ENCODE measurements at places on chromosomes 3 and 15.

DNA sequence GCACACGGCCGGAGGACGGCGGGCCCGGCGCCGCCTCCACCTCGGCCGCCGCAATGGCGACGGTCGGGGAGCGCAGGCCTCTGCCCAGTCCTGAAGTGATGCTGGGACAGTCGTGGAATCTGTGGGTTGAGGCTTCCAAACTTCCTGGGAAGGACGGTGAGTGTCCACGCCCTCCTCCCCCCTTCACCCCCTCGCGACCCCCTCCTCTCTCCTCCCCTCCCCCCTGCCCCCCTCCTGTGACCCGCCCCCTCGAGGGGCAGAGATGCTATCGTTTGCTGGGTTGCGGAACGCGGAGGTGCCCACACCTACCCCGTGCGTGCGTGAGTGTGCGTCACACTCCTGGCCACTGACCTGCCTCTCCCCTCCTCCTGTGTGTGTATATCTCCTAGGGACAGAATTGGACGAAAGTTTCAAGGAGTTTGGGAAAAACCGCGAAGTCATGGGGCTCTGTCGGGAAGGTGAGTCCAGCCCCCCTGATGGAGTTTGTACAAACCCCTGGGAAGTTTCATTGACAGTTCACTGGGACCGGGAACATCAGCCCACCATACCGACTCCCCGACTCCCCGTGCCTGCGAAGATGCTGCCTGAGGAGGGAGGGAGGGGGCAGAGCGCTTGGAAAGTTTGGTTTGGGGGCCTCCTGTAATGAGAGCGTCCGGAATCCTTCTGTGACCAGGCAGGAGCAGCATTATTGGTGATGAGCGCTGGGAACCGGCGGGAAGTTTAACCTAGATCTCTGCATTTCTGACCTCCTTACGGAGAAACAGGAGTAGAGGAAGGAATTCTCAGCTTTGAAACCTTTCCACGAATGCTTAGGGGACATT is 795 bp upstream of the SCAANT1 start:
- no peak for DNase-seq

GRCh38 chr15:77475001-77475400 is 54.3 kb downstream of the HMG20A start:
- no peak for DNase-seq

DNA sequence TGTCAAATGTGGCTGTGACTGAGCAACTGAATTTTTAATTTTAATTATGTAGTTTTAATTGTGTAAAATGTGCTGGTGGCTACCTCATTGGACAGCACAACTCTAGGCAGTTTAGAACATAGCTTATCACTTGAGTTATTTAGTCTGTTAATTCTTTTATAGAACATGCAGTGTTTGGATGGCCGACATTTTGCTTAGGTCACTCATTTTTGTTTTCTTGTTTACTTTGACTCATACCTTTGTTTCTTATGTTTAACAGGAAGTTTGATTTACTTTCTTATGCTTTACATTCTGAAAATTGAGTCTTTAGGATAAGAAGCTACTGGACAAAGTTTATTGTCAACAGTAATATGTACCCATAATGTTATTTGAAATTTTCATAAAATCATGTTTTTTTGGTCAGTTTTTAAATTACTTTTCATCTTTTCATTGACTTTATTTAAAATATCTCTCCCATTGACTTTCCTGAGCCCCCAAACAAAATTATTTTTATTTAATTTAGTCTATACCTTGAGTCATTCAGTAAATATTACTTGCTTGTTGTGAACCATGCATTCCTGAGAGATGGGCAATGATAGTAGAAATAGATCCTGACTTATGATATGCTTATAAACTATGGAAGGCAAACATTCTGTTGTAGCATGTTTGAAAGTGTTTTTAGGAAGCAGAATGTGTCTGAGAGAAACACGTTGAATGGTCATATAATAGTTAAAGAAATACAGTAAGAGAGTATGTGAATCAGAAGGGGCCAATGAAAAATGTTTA is 60.6 kb downstream of the TCF12 start:
- DNase-seq = no peak

DNA sequence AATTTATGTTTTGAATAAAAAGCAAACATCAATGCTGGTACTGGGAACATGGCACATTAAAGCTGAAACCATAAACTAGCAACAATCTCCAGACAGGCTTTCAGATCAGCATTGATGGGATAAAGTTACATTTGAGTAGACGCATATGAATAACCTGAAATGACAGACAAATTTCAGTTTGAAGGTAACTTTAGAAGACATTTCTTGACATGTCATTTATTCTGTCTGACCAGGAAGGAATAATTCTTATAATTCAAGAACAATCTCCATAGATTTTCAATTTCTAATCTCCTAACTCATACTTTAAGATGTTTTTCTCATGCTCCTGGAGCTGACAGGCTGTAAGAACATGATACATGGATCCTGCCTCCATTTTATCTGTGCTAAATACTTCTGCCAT is 69.8 kb downstream of the PLCH1 start:
- no peak for DNase-seq

GRCh38 chr15:91032919-91033803 is 10.8 kb upstream of the VPS33B start:
- DNase-seq = peak; percentile 72
